ENCODE measurements at places on chromosomes 16 and 17.
A peak's percentile ranks its signal among the peaks of the same experiment; 100 is the strongest.

DNA sequence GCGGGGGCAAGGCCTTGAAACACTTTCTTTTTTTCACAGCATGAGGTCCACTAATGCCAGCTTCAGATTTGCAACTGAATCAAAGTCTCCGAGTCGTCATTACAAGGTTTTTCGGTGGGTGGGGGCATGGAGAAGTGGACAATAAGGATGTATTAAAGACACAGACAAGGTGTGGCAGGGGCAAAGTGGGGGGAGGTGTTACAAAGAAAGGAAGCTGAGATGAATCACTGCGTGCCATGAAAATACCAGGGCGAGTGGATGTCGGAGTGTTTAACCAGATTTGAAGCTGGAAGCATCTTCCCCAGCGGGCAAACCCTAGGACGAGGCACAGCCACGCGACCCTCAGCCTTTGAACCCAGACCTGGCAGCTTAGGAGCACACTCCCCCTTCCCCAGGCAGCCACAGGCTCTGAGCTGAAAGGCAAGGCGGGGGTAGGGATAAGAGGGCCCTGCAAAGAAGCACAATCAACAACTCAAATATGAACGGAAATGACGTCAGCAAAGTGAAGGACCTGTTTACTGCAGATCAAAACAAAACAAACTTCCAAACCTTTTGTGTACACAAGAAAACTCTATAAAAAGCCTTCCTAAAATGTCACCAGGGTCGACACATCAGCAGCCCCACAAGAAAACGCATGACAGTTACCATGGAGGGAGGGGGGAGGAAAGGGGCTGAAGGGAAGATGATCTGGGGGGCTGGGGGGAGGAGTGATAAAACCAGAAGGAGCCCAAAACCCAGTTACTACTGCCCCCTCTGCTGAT lies 5.6 kb upstream of the ZFHX3 start:
- DNase-seq = peak; percentile 69

- DNase-seq = no peak
Measured at GRCh38 chr17:301681-302299, 50.8 kb downstream of the RPH3AL start.

- DNase-seq = no peak
Measured at GRCh38 chr17:35407531-35407930, 24.8 kb downstream of the SLFN12 start.

- DNase-seq = no peak
Measured at GRCh38 chr16:53950677-53951076, 246.7 kb downstream of the FTO start.

DNA sequence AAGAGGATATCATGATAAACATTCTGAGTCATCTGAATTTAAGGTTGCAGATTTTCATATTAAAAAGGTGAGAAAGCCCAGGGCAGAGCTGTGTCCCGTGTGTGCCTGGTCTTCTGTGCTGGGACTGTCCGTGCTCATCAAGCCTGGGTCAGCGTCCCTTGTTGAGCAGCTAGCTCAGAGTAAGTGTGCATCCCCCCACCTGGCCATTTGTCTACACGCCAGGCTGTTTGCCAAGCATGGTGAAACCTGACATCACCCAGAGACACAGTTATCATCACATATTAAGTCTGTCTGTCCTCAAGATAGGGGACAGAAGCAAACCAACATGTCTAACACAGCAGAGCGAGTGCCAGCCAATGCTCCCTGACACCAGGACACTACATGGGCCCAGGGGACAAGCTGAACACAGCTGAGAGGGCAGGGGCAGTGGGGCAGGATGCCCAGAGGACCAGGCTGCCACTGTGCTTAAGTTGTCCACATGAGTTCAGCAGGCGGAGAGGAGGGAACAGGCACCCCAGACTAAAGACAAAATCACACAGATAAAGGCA lies 57.9 kb upstream of the CNEP1R1 start:
- no peak for DNase-seq

DNA sequence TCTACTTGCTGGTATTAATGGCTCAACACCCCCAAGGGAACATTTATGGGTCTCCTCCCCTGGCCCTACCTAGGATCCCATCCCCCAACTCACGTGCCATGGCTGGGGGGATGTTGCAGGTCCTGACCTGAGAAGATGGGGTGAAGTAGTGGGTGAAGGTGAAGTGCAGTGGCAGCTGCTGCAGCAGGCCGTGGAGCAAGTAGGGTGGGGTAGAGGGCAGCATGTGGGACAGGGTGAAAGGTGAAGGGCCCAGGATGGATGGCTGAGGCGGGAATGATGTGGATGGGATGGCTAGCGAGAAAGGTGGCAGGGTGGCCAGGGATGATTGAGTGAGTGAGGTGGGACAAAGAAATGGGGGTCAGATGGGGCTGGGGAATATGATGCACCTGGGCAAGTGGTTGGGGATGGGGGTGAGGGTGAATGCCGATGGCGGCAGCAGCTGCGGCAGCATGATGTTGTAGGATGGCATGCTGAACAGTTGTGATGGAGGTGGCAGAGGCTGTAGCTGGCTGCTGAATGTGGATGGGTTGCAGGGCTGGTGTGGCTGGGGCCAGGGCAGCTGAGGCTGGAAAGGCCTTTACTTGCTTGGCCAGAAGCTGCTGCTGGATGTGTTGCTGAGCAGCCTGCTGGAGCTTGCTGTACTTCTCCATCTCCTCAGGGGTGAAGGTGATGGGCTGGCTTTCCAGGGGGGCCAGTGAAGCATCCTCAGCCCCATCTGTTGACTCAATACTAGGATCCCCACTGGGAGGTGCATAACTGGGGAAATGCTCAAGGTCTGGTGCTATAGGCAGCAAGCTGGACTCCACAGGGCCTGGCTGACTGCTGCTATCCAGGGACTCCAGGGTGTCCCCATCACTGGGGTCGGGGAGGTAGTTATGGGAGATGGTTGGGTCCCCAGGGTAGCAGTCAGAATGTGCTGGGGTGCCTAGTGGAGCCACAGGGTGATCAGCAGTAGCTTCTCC lies 8.3 kb upstream of the ITGA2B start:
- no peak for DNase-seq

DNA sequence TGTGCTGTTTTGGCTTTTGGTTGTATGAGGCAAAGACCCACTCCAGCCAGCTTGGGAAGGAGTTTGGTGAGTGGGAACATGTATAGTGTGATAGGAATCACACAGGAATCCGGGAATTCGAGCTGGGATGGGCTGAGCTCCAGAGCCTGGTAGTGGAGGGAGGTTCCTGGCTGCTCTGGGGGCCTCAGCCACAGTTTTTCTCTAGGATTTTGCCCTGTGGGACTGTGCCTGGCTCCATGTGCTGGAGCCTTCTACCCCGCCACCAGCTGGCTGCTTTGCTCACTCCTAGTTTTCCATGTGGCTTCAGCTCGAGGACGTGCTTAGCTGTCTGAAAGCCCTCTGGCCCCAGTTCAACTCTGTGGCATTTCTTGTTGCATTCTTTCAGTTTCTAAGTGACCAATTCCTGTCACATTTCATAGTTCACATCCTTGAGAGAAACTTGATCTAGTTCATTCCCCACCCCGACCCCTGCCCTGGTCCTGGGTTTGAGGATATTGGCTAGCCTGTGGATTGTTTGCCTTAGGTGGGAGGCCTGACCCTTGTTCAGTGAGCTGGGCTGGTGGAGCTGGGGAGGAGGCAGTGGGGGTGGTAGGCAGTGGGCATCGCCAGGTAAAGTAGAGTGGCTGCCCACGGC lies 5.0 kb downstream of the SEC14L1 start:
- peak; percentile 80 for DNase-seq

DNA sequence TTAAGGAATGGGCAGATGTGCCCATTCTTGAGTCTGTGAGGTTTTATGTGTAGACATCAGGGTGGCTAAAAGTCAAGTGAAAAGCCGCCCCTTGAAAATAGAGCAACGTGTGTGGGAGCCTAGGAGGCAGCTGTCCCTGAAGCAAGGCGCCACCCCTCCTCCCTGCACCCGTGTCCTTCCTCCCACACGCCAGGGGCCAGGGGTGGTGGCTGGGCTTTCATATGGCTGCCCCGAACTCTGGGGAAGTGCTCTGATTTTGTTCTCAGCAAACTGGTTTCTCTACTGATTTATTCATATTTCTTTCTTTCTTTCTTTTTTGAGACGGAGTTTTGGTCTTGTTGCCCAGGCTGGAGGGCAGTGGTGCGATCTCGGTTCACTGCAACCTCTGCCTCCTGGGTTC lies 4.7 kb downstream of the ZNF750 start:
- DNase-seq = no peak

- DNase-seq = no peak
Measured at GRCh38 chr16:22728167-22728836, 85.7 kb upstream of the HS3ST2 start.

DNA sequence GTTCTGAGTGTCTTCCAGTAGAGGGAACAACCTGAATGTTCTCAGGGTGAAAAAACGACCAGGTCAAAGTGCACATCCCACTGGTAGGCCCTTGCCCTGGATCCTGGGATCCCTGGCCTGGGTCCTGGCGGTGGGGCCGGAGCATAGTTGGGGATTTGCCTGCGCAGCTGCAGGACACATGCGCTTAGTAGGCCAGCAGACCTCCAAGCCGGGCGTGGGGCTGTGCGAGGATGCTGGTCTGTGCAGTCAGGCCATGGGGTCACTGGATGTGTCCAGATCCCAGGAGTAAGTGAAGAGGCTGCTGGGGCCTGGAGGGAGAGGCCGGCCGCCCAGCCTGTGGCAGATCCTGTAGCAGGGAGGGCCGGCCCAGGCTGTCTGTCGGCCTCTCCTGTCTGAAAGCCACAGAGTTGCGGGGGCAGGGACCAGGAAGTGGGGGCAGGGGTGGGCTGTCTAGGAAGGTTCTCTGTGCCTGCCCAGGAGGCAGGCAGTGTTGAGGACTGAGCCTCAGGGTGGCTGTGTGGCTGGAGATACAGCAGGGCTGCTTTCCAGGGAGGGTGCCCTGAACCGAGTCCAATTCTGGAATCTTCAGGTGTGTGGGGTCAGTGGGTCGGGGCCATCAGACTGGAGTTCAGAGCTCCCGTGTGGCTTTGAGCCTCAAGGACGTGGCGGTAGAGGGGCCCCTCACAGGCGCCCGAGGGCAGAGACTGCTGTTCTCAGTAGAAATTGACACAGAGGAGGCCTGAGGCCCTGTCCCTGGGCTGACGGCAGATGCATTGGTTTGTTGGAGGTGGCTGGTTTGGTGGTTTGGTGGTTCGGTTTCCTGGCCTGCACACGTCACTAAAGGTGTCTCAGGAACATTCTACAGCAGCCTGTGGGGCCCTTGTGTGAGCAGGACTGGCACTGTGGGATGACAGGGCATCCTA lies 17.2 kb upstream of the NUDT16L1 start:
- no peak for DNase-seq

DNA sequence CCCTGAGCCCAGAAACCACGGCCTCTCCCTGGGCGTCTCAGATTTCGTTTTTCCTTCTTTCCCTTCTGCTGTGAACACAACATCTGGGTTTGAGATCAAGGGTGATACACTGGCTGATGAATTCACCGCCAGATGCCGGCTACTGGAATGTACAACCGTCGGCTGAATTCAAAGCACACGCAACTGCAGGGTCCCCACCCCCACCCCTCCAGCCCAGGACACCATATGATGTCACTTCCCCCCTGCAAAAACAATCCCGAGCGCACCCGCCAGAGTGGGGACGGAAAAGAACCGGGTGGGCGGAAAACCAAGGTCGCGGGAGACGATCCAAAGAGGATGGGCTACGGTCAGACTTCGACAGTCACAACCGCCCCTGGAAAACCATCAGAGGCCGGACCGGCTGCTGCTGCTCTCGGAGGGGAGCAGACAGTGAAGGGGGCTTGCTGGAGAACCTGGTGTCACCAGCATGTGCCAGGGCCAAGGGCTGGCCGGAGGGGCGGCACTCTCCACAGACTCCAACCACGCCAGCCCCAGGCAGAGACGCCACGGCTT lies 23.3 kb downstream of the CEP295NL start:
- peak; percentile 95 for DNase-seq
